NB4 (cell line): ENCODE measurements at places on chromosomes 5 and 9.
A peak's percentile ranks its signal among the peaks of the same experiment; 100 is the strongest.

- no peak for DNase-seq
These were observed 19.1 kb downstream of the TLN1 start for GRCh38 chr9:35712762-35713400.

DNA sequence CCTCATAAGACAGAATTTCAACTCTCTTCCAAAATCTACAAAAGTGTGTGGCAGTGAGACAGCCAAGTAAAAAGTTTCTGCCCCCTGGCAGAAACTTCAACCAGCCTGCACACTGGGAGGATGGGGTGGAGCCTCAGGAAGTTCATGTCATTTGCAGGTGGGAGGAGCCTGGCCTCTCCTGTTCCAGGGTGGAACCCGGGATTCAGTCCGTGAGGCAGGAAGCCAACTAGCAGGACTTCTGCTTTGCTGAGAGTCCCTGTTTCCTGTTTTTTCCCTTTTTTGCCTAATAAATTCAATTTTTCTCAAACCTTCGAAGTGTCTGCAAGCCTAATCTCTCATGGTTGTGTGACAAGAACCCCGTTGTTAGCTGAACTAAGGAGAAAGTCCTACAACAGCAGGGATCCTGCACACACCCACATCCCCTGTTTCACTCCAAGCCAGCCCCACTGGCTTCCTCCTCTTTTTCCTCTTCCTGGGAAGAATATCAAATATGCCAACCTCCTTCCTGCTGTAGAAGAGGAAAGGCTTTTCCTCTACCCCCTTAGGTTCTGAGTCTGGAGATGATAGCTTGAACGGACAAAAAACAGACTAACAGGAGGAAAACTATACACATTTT lies 69.3 kb downstream of the ALDH7A1 start:
- no peak for DNase-seq

DNA sequence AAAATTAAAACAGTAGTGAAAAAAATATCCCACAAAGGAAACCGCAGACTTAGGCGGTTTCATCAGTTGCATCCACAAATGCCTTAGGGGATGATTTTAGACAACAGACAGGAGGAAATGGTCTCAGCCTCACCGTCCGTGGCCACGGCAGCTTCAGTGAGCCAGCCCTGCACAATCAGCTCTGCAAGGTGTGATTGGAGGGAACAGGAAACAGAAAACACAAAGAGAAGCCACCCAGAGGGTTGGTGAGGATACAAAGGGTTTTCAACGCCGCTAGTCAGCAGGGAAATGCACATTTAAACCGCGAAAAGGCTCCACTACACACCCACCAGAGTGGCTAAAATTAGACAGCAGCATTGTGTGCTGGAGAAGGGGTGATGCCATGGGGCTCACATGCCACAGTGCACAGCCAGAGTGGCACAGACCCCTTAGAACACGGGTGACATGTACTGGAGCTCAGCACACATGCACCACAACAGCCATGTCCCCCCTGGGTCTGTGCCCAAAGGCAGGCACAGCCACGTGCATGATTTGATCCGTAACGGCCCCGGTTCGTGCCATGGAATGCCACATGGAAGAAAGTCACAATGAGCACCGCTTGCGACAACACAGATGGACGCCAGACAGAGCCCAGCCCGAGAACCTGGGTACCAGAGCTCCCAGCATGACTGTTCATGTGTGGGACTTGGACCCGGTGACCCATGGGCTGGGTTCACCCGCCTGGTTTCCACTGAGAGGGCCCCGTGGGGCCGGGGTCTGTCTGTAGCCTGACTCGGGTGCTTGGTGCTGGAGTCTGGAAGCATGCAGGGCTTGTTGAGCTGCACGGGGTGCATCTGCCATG lies 18.3 kb upstream of the TERT start:
- DNase-seq: peak; percentile 99

DNA sequence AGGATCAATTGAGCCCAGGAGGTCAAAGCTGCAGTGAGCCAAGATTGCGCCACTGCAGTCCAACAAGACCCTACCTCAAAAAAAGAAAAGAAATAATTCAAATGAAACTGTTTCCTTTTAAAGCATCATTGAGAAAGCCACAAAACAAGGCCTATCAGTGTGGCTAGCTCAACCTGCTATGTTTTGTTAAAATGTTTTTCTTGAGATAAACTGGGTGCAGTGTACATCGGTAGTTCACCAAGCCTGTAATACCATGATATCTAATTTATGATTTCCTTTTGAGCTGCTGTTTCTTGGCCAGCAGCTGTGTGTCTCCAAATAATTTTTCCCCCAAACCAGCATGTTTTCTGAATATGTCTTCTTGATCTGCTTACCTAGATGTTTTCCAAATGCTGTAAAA lies 97.3 kb upstream of the GOLGA1 start:
- no peak for DNase-seq

- no peak for DNase-seq
These were observed 41.9 kb downstream of the SPEF2 start for GRCh38 chr5:35659556-35659955.

DNA sequence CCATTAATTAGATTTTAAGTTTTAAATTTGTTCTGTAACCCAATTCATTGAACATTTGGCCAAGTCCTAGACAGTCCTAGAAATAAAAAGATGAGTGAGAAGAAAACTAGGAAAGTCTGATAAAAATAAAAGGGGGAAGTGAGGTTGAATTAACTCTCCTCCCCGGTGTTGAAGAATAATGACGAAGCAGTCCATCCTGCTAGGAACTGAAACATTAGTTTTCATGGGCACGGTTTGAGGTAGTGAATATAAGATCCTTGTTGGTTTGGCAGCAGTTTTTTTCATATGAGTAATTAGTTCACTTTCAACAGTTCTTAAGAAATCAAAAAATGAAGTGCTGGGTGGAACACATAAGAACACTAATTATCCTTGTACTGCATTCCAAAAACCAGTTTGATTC lies 103.1 kb downstream of the MTREX start:
- DNase-seq: no peak

- DNase-seq: no peak
These were observed 52.8 kb upstream of the TUT7 start for GRCh38 chr9:86407022-86407421.

GRCh38 chr5:66839636-66840185 lies 243.5 kb downstream of the MAST4 start:
- no peak for DNase-seq

DNA sequence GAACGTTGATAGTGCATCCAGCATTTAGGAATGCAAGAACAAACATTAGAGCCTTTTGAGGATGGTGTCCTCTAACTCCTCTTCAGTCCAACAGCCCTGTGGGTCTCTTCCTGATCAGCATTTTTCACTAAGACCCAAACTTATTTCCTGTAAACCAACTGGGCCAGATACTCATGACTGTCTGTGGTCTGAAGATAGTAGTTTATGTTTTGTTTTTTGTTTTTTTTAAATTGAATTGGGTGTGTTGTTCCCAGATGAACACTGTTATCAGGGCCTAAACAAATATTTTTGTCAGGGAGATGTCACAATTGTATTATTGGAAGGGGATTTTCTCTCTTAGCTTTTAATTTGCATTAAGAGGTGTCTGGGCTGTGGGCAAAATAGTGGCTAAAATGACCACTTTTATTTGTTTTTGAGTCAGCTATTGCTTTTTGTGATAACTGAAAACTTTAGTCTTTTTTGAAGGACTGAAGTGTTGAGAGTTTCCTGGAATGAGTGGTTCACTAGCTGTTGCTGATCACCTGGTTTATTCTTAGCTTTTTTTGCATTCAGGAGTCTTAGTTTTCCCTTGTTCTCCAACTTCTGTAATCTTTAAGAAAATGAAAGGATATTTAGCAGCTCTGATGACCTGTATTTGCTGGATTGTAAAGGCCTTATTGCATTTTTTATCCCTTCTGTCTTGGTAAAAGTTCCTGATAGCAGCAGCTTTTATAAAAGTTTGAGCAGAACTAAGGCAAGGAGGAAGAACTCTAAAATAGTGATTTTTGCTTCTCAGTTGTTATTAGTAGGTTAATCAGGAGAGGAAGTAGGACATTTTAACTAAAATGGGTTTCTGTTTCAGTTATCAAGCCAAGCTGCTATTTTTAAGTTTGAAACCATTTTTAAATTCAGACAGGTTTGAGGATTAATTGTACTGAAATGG lies 5.5 kb downstream of the MAN2A1 start:
- no peak for DNase-seq

GRCh38 chr5:112293587-112293986 lies 125.5 kb downstream of the EPB41L4A start:
- DNase-seq: no peak

DNA sequence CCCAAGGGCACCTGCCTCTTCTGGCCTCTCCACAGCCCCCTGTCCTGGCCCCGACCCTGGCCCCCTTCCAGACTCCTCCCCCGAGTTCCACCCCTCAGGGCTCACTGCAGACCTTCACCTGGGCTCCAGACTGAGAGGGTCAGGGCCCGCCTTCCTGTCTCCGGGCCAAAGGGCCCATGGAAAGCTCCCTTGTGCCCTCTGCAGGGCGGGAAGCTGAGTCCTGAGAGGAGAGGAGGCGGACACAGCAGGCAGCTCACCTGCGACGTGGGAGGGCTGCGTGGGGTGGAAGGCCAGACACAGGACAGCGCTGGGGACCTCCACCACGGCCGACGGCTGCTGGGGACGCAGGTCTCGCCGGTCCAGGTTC lies 20.6 kb downstream of the DYNC2I2 start:
- DNase-seq: no peak

- no peak for DNase-seq
These were observed 2.1 kb downstream of the REEP5 start for GRCh38 chr5:112919972-112920371.

DNA sequence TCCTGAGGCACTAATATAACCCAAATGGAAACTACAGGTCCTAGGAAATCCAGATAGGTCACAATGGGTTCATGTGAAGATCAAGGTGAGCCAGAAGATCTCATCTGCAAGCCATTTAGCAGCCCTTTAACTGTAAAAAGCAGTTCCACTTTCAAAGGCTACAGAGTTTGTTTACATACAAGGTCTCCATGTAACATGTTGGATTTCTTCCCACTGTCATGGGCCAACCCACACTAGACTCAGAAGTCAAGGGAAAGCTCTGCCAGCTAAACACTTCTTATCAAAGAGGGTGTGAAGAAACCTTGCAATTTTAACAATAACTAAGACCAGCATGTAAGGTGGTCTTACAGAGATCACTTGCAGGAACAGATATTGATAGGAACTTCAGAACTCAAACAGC lies 3.8 kb upstream of the CTNNAL1 start:
- no peak for DNase-seq

DNA sequence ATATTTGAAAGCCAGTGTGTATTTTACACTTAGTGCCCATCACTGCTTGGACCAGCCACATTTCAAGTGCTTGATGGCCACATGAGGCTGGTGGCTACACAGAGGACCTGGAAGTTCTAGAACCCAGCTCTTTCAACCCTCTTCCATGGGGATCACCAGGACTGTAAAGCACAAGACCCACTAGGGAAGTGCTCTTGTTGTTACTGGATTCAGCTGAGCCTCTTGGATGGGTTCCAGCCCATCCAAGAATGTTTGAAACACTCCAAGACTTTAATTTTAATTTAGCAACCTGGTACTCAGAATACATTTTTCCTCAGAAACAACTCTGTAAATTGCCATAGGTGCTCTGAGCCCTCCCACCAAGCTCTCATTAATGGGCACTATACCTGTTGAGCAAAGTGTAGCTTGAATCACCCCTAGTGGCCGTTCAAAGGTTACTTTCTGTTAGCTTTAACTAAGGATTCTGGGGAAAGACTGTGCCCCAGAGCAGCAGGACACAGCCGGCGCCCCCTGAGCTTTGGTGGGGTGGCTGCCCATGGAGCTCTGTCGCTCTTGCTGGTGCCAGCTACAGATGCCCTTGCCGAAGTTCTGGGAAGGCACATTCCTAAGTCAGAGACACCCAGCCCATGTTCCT lies 212.4 kb downstream of the HSD17B3 start:
- no peak for DNase-seq
